ENCODE measurements at places on chromosomes 2 and 18. TPM values are rescaled to one million over a fixed set of nuclear protein-coding genes. Genes with fewer than 3 reads are reported as not detected.

Gene GKN1
- 0.56 TPM for total RNA-seq

Gene RNF181
- 191 TPM for total RNA-seq

Gene NTSR2
- not detected for total RNA-seq

Gene FTCDNL1
- 2.8 TPM for total RNA-seq

Gene ZRANB3
- 6.3 TPM for total RNA-seq

Gene TNFAIP6
- total RNA-seq, result 1.2 TPM

Gene RETSAT
- 58.7 TPM for total RNA-seq

Gene KCNE4
- 0.50 TPM for total RNA-seq

Gene DUSP19
- 0.45 TPM for total RNA-seq

Gene CDH19
- 0.97 TPM for total RNA-seq

Gene COL4A4
- total RNA-seq, result 2.1 TPM

Gene FAM228B
- total RNA-seq, result 1.1 TPM

Data from A549 treated with Mapracorat at 1 μM for 4 hours (cell line).